HepG2 (cell line): ENCODE measurements at places on chromosomes 2 and 18. TPM values are rescaled to one million over a fixed set of nuclear protein-coding genes. Genes with fewer than 3 reads are reported as not detected.

The SLC25A12 gene
- 8.1 and 13.4 TPM in 2 replicates for total RNA-seq

DNA sequence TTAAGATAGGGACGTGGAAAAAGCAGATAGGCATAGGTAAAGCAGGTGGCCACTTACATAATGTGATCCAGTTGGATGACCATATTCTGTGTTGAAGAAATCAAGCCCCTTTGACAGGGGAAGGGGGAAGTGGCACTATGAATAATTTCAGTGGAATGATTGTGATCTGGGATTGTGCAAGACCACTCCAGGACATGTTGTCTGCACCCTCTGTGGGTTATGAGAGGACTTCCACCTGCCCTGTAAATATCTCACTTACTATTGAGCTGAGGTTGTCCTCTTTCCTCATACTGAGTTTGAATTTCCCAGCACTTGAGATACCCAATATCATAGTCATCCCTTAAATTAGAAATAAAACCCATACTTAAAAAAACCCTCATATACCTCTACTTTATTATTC is 220.7 kb downstream of the IRS1 start:
- no peaks in the 10 kb centered on the region for H3K27me3 ChIP-seq
- peak; percentile 51 for DNase-seq
- no peak overlapping the region for H3K27ac ChIP-seq
- no peak overlapping the region for H3K4me3 ChIP-seq
- peaks cover 56% of the 10 kb centered on the region for H3K4me1 ChIP-seq

- peaks cover 86% of the 10 kb centered on the region for H3K27me3 ChIP-seq
- DNase-seq: no peak
- no peaks in the 10 kb centered on the region for H3K36me3 ChIP-seq
- H3K4me3 ChIP-seq: peak overlapping the region; percentile 69; the same call in 1 of the 2 replicates
- H3K4me1 ChIP-seq: no peaks in the 10 kb centered on the region
Observed at GRCh38 chr2:30232801-30233130, 1.4 kb downstream of the LBH start.

DNA sequence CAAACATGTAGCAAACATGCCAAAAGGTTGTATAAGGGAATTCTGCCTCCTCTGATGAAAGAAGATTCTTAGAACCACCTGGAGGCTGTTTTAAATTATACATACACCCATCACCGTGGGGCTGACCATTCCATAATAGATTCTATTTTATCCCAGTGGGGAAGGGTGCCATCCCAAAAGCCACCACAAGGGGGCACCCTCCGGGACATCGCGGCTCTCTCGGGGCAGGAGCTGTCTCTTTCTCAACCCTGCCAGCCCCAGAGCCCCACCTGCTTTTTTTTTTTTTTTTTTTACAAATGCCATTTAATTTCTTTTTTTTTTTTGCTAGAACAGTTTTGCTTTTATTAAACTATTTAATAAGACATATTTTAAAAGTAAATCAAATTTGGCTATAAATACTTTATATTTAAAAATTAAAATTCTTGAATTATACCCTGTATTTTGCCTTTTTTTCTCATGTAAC is 8.6 kb upstream of the MTCL1 start:
- peaks cover 5% of the 10 kb centered on the region; the same call in 1 of the 2 replicates for H3K4me1 ChIP-seq
- H3K27ac ChIP-seq: no peak overlapping the region
- no peaks in the 10 kb centered on the region for H3K27me3 ChIP-seq
- H3K4me3 ChIP-seq: no peak overlapping the region
- DNase-seq: peak; percentile 24

- H3K4me1 ChIP-seq: no peaks in the 10 kb centered on the region
- H3K36me3 ChIP-seq: no peaks in the 10 kb centered on the region
- no peak overlapping the region for H3K4me3 ChIP-seq
- DNase-seq: no peak
- H3K27ac ChIP-seq: no peak overlapping the region
Observed at GRCh38 chr2:137708311-137708710, 256.0 kb upstream of the HNMT start.

The SLC39A10 gene
- 7.2 and 13.2 TPM in 2 replicates for total RNA-seq
